Activated gamma-delta T cell (primary cell): ENCODE measurements at places on chromosomes 11 and 22.

- DNase-seq = no peak
Measured at GRCh38 chr11:46391578-46392420, at the start of gene CHRM4. Gene CHRM4, minus strand, starts transcription at chr11:46391776. Its CDS starts 5,219 bp downstream, at chr11:46386557.

GRCh38 chr22:26267856-26268255 lies 98.6 kb downstream of the SEZ6L start:
- DNase-seq = no peak

GRCh38 chr11:114180301-114181055 lies 115.7 kb upstream of the NNMT start:
- DNase-seq = no peak

DNA sequence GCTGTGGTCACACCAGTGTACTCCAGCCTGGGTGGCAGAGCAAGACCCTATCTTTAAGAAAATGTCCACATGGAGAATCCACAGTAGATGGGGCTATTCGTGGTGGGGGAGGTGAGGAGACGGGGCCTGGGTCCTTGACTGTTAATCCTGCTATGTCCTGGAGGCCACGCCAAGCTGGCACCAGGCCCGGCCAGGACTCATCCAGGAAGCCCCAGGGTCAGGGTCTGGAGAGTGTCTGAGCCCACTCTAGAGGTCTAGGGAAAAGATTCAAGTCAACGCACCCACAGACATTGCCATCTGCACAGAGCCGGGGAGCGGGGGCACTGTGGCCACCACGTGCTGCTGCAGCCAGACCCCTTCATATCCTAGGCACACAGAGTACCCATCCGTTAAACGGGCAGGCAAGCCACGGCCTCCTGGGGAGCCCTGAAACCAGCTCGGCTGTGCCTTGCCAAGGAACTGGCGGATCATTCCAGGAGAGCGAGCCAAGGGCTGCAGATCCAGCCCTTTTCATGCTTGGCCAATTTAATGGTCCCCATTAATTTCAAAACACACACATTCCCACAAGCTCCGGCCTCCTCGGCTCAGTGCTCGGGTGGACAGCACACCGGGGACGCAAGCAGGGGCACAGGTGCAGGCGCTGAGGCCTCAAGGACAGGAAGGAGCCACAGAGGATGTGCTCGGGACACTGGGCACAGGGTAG lies 24.7 kb downstream of the MACROD1 start:
- no peak for DNase-seq

DNA sequence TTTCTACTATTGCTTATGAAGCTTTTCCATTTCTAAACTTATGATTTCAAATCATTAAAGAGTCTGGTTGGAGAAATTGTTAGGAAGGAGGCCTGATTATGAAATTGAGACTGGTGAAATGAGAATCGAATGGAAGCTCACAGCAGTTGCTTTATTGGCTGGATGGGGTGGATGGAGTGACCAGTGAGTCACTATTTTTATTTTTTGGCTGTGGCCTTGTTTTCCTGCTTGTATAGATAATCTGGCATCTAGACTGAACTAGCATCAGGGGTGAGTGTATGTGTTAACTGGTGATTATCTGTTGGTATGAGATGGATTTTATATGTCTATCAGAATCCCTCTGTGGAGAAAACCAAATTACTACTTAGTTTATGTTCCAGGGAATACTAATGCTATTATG lies 36.2 kb downstream of the UVRAG start:
- no peak for DNase-seq

DNA sequence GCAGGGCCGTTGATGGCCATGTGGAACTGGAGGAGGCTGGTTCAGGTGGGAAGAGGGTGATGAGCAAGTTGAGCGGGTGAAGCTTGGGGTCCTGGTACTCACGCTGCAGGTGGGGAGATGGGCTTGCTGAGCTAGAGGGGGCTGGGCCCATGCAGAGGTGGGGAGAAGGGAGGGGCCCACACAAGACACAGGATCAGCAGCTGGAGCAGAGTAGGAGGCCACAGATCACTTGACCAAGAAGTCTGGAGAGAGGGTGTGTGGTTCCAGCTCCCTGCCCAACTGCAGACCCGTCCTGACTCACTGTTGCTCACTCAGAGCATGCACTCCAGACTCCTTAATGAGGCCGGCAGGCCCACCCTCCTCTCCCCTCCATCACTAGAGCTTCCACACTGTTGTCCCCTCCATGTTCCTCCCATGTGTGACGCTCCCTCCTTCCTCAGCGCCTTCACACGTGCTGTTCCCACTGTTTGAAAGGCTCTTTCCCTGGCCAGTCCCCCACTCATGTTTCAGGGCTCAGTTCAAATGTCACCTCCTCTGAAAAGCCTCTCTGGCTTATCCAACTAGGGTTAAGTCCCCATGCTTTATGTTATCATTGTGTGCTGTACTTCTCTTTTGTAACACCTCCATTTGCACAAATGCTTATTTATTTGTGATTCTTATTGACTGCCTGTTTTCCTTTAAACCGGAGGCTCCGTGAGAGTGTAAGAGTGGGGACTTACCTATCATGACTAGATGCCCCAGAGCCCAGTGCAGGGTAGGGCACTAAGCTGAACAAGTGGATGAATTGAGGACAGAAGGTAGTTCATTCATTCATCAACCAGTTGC lies 2.3 kb downstream of the CCDC86 start:
- DNase-seq = no peak

DNA sequence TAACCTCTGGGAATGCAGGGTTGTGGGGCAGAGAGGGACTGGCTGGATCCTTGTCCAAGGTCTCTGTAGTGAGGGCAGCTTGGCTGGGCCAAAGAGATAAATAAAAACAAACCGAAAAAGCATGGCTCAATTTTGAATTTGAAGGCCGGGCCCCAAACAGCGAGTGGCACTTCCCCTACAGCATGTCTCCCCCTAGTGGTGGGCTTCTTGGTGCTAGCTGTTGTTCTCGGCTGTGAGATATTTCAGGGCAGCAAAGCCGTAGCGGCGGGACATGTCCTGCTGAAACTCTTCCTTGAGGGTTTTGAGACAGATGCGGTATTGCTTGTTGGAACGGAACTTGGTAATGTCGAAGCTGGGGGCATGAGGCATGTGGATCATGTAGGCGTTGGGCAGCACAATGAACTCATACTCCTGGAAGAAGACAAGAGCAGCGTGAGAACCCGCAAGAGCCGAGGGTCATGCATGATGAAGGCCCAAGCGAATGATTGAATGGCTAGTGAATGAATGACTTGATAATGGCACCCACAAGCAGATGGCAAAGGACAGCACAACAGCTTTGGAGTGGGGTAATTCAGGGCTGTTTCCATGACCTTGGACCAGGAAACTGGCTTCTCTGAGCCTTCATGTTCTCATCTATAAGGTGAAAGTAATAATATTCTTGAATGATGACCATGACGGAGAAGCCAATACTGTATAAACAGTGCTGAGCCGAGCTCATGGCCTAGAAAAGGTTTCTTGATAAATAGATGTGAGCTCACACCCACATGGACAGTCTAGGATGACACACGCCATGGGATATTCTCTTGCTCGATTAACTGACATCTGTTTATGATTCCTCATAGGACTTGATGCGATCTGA lies 216.3 kb upstream of the SYN3 start:
- DNase-seq = no peak

- no peak for DNase-seq
Measured at GRCh38 chr22:40898850-40899357, 37.0 kb upstream of the DNAJB7 start.

DNA sequence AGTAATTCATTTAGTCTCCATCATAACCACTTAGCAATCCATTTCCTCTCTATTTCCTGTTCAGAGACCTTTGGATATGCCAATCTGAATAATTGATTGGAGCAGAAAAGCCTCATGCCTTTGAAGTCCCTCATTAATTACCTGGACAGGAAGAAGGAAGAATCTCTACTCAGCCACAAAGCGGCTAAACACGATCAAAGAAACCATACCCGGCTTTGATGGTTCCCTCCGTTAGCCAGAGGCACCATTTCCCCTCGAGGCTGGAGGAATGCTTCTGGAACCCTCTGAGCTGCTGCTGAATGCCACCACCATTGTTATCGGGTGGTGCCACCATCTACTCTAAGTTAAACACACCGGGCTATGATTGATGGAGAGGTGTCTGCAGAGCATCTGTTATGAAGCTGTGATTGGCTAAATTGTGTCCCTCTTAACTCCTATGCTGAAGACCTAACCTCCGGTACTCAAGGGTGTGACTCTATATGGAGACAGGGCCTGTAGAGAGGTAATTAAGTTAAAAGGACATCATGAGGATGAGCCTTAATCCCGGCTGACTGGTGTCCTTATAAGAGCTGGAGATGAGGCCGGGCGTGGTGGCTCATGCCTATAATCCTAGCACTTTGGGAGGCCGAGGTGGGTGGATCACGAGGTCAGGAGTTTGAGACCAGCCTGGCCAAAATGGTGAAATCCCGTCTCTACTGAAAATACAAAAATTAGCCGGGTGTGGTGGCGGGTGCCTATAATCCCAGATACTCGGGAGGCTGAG lies 168.6 kb downstream of the CTTN start:
- no peak for DNase-seq

DNA sequence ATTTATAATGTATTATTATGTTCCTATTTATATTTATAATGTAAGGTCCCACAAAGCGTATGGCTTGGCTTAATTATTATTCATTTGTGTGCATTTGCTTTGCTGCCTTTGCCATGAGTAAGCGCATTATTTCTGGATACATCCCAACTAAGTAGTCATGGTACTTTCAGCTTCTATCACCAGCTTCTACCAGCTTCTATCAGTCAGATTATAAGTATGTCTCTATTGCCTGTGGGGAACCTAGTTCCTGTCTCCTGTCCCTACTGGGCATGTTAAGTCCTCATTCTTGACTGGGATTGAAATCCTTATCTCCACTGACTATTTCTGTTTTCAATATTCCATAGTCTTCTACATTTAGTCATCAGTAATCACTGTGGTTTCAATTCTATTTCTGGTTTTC lies 33.5 kb upstream of the OR10W1 start:
- no peak for DNase-seq

DNA sequence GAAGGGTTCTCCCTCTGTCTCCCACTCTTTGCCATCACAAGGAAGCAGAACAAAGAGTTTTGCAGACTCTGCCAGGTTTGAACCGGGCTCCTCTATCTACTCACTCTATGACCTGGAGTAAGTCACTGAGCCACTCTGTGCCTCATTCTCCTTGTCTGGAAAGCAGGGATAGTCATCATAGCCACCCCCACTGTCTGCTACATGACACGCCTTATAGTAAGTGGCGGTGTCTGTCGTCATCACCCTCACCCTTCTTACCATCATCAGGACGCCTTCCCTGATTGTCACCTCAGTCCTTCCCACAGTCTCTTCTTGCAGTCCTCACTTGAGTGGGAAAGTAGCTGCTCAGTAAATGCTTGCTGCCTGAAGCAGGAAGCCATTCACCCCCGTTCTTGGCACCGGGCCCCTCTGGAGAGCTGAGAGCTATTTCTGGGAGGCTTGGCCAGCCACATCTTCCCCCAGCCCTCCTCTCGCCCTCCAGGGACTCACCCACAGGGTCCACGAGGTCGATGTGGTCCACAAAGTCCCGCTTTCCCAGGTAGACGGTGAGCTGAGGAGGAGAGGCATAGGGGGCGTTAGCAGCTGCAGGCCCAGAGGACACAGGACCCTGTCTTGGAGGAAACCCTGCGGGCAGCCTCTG lies 46.4 kb downstream of the TPBGL start:
- no peak for DNase-seq
